Spleen (tissue), 13 donors: ENCODE measurements at places on chromosomes 5 and 9. TPM values are rescaled to one million over a fixed set of nuclear protein-coding genes. Genes with fewer than 3 reads are reported as not detected.

PCDHGA3 gene
- 2.2 TPM for total RNA-seq

SLC34A3 gene
- total RNA-seq, result not detected

CCNO gene
- total RNA-seq, result not detected

ELP1 gene
- 18.3 TPM for total RNA-seq

PFN3 gene
- total RNA-seq, result not detected

TSSK1B gene
- total RNA-seq, result not detected

PCDHGA6 gene
- 4.1 TPM for total RNA-seq

CDH18 gene
- not detected for total RNA-seq

PRELID2 gene
- total RNA-seq, result 7.3 TPM

BTF3 gene
- total RNA-seq, result 412 TPM

ADAMTS2 gene
- 44.4 TPM for total RNA-seq

CCDC183 gene
- total RNA-seq, result 0.68 TPM

PCDHB13 gene
- 4.4 TPM for total RNA-seq

ATP10B gene
- not detected for total RNA-seq

ANKRD33B gene
- 33.3 TPM for total RNA-seq

ISL1 gene
- total RNA-seq, result not detected

GABRA1 gene
- total RNA-seq, result not detected

C8G gene
- total RNA-seq, result 2.6 TPM

EGFL7 gene
- 230 TPM for total RNA-seq

VAV2 gene
- total RNA-seq, result 34.9 TPM

FOXD4L6 gene
- not detected for total RNA-seq

NPDC1 gene
- 102 TPM for total RNA-seq

CAAP1 gene
- total RNA-seq, result 18.2 TPM

PCDHGA5 gene
- 1.4 TPM for total RNA-seq

SYK gene
- total RNA-seq, result 152 TPM

BTNL8 gene
- 6.5 TPM for total RNA-seq

PCDHAC2 gene
- total RNA-seq, result 5.8 TPM

IL31RA gene
- not detected for total RNA-seq

GABRP gene
- total RNA-seq, result not detected

RLN1 gene
- not detected for total RNA-seq
